ENCODE measurements at places on chromosomes 3 and 15.

- no peak for DNase-seq
These were observed 172.6 kb upstream of the PDZRN3 start for GRCh38 chr3:73797311-73797710.

GRCh38 chr3:172261054-172261453 lies 187.2 kb downstream of the GHSR start:
- no peak for DNase-seq

DNA sequence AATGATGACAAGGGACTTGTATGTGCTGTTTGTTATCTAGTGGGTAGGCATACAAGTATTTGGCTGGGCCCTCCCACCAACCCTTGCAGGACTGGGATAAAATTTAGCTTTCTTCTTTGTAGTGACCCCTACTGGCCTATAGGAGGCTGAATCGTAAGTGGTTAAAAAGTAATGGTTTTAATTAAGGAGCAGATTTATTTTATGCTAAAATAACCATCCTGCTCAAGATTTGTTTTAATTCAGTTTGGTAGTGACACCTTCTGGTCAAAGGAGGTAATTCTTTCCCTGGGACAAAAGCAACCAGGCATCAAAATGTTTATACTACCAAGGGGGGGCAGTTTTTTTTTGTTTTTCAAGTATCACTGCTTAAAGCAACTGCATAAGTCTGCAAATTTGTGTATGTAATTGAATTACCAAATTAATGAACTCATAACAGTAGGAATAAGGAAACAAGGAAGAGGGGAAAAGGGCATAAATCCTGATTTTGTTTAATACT lies 70.7 kb downstream of the TOP2B start:
- peak; percentile 74 for DNase-seq

GRCh38 chr15:61342390-61342789 lies 113.3 kb upstream of the RORA start:
- DNase-seq = no peak

DNA sequence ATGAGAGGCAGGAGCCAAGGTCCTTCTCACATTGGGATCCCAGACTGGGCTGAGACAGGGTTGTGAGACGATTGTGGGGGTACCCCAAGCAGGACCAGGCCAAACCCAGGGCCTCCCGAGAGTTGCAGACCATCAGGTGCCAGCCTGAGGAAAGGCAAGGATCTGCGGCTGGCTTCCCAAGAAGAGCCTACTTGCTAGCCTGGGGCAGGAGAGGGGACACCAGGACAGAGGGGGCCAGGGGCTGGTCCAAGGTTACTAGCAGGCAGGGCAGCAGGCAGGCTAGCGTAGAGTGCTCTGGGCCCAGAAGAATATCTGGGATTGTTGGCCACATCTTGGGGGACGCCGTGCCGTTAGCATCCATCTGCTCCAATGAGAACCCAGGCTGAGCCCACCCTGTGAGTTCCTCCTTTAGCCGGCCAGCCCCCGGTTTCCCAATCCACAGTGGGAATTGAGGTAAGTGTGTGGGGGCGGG lies 546 bp downstream of the CISH start:
- no peak for DNase-seq

GRCh38 chr3:192864941-192865340 lies 52.7 kb downstream of the MB21D2 start:
- DNase-seq = no peak
